ENCODE measurements at places on chromosomes 5 and 9.

- DNase-seq = no peak
Observed at GRCh38 chr9:78369639-78370219, 72.8 kb downstream of the PSAT1 start.

DNA sequence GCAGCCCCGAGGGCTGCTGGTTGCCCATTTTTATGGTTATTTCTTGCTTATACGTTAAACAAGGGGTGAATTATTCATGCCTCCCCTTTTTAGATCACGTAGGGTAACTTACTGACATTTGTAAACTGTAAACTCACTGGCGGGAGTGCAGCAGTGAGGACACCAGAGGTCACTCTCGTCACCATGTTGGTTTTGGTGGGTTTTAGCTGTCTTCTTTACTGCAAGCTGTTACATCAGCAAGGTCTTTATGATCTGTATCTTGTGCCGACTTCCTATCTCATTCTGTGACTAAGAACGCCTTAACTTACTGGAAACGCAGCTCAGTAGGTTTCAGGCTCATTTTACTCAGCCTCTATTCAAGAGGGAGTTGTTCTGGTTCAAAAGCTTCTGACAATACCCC is 155.0 kb upstream of the PRDM9 start:
- DNase-seq = no peak

- DNase-seq = no peak
Observed at GRCh38 chr5:168878135-168878745, 299.1 kb upstream of the PANK3 start.

- no peak for DNase-seq
Observed at GRCh38 chr5:101292199-101292598, 389.1 kb upstream of the ST8SIA4 start.

DNA sequence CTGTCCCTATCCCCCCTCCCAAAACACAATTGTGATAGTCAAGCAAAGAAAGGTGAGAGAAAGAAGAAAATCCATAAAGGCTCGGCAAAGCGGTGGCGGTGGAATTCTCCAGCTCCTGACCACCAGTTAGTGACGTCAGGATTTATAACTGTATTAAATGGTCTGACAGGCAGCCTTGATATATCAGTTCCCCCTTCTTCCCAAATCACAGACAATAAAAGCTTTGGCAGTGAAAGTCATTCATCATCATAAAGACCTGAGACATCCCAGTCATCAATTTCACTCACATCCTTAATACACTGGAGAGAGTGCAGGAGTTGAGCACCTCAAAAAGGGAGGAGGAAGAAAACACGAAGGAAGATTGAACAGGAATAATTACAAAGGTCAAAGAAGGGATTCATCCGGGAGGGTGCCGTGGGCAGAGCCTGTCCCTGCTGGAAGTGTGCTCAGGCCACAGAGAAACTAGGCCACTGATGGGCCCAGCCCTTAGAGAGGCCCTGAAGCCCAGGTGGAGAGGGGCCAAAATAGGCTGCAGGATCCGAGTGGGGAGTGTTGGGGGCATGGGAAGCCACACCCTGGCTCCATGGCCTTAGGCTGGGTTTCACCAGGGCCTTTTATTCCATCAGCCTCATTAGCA is 131.9 kb downstream of the PAX5 start:
- no peak for DNase-seq

DNA sequence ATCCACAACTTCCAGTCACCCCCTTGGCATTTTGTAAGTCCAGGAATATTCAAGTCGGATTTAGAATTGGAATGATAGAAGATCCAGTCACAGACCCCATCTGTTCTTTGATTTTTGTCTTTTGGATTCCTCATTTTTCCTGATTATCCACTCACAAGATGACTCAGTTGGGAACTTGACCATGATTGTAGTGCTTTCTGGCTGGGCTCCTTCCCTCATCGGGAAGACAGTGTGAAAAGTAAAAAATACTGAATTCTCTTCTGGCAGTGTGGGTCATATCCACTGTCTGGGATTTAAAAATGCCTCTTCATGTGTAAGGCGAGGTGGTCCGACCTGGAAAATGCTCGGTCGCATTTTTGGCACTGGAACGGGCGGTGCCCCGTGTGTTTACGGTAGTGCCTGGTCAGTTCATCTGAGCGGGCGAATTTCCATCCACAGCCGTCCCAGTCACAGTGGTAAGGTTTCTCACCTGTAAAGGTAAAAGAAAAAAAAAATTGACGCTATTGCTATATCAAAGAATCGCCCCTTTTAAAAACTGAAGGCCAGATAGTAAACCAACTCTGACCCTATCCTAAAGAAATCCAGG is 4.0 kb downstream of the KLF4 start:
- no peak for DNase-seq

- no peak for DNase-seq
Observed at GRCh38 chr9:117480253-117480652, 65.4 kb upstream of the ASTN2 start.

GRCh38 chr5:133052317-133053175 is 733 bp downstream of the HSPA4 start:
- no peak for DNase-seq

DNA sequence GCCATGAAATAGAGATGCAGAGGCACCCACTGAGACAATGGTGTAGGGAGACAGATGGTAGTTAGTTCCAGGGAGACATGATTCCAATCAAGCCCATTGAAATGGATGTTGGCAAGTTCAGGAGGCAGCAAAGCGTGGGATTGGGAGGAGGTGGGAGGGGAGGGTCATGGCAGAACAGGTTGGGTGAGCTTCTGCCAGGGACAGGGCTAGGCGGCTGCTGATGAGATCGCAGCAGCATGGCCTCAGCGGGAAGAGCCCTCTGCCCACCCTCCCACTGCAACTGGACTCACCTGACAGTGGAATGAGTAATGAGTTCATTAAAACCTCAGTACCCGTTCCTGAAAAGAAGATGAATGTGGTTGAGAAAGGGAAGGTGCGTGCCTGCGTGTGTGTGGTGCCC is 418.2 kb downstream of the CDK5RAP2 start:
- peak; percentile 2 for DNase-seq

DNA sequence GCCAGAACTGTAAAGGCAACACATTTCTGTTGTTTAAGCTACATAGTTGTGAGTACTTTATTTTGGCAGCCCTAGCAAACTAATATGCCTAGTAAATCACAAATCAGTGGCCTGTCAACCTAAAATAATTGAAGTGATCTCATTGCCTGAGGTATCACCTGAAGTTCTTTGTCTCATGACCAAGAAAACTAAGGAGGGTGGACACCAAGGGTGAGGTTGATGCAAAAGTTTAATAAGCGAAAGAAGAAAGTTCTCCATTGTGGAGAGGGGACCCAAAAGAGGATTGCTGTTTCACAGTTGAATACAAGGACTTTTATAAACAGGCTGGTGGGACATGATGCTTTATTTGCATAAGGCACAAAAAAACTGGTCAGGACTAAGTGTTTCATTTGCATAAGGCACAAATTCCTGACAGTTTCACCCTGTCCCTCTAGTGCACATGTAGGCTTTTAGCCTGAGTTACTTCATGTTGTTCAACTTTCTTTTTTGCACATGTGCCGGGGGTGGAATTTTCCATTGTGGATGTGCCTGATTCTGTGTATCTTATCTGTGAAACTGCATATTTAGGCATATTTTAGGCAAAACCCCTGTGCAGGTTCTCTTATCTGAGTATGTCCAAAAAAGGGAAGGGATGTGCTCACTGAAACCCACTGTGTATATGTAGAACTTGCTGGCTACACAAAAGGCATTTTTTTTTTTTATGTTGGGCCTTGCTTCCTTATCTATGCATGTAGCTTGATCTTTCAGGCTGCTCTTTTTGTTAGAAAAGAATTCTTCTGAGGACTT is 108.6 kb upstream of the RAI14 start:
- no peak for DNase-seq

- no peak for DNase-seq
Observed at GRCh38 chr5:131377785-131378325, 114.0 kb downstream of the CDC42SE2 start.

DNA sequence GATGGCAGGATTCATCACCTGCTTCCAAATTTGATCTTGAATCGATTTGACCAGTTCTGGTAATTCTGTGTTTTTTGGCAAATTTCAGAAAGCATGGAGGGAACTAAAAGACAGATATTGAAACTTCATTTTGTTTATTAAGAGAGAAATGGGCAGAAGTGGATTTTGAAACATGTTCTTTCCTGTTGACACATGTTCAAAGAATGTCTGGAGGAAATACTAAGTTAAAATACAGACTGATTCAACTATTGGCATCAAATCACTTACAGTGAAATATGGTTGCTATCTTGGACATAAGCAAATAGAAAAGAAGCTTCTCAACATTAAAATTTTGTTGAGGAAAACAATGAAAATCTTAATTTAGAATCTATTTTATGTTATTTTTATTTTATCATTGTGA is 19.3 kb upstream of the GZMK start:
- DNase-seq = no peak

- peak; percentile 69 for DNase-seq
Observed at GRCh38 chr5:17808566-17808965, 174.3 kb downstream of the TAF11L14 start.

DNA sequence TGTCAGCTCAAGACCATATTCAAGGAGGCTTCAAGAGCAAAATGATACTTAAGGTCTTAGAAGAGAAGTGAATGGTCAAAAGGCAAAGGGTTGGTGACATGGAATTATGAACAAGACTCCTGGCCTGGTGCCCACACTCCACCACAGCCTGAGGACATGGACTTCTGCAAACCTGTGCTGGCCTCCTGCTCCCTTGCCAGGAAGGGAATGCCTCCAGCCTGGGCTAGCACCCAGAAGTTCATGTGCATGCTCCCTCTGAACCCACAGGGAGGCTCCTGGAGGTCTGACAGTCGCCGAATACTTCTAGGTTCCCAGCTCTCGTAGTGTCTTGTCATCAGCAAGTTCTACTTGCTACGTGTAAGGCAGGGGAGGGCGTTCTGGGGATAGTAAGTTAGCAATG is 156.7 kb downstream of the FSTL4 start:
- no peak for DNase-seq

DNA sequence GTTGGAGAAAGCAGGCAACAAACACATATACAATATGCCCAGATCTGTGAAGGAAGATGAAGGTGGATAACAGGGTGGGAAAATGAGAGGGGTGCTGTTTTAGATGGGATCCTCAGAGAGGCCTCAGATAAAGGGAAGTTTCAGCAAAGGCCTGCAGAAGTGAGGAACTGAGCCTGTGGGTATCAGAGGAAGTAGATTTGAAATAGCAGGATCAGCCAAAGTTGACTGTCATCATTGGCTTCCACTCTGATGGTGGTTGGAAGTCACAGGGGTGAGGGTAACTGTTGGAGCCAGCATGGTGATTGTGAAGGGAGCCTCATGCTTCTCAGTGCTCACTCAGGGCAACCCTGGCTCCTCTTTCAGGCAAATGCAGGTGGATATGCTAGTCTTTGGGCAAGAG is 607.2 kb upstream of the CLINT1 start:
- DNase-seq = no peak

DNA sequence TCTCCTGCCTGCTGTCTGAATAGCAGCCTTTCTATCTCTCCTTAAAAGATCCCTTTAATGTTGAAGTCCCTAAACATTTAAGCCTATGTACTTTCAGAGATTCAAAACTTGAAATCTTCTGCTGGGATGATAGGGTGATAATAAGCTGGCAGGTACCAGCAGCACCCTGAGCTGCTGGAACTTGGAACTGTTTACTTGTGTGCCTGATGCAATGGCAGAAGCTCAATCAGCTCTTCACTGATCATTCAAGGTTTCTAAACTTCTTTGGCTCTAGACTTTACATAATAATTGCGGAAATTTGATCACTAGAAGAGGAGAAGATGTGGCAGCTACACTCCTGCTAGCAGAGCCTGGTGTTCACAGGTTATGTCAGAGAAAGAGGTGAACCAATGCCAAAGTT is 27.6 kb downstream of the MRPS27 start:
- DNase-seq = no peak

GRCh38 chr5:396531-396961 is 46.4 kb upstream of the EXOC3 start:
- no peak for DNase-seq

- no peak for DNase-seq
Observed at GRCh38 chr9:109512170-109512756, 14.2 kb upstream of the PTPN3 start.

DNA sequence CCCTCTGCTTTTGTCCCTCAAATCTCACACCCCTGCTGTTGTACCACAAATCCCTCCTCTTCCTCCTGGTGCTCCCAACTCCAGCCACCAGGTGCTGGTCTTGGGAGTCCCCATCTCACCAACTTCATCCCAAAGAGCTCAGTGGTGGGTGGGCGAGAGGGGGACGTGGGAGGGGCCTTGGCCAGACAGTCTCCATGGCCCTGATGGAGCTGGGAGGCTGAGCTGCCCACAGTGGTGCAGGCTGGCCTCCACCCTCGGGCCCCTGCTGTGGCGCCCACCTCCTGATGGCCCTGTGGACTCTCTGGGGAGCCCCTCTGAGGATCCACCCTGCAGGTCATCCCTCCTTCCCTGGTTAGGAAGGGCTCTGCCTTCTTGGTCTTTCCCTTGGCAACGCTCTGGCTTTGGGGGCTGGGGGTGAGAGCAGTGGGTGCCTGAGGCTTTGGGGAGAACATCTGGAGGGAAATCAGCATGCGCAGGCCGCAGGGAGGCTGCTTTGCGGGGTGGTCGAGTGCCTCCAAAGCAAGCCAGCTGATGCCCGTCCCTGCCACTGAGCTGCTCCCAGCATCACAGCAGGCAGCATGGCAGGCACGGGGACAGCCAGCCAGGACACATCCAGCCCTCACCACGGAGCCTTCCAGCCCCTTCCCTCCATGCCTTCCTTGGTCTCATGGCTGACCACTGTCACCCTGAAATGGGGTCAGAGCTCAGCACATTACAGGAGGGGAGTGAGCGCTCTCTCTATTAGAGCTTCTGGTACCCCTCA is 7.6 kb upstream of the FAM163B start:
- DNase-seq = no peak

DNA sequence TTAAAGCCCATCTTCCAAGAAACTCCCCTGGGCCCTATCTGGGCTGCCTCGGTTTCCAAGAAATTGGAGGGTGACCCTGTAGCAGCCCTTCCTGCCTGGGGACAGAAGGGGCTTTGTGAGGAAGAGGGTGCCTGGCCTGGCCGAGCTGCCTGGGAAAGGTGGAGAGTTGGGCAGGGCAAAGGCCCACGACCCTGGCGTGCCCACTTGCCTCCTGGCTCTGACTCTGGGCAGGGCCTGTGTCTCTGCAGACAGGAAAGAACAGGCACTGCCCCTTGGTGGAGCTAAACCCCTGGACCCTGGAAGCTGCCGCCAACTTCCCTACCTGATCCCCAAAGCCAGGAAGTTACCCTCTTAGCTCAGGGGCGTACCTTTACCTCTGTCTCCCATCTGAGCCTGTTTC is 149.3 kb downstream of the RGS3 start:
- no peak for DNase-seq

- no peak for DNase-seq
Observed at GRCh38 chr5:53613061-53613460, 52.6 kb downstream of the NDUFS4 start.

DNA sequence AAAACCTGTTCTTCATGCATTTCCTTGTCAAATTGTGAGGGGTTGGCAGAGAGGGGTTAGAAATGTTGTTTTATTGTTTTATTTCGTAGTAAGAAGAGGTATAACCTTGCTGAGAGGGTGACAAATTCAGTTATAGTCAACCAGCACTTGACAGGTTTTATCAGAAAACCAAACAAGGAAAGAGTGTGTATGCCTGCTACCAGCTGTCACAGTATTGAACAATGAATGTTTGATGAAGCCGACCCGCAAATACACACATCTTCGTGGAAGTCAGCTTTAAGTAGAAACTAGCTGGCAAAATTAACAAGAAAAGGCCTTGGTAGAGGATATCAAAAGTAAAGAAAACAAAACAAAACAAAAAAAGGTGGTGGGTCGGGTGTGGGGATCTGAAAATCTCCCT is 214.6 kb upstream of the TLE4 start:
- no peak for DNase-seq

- no peak for DNase-seq
Observed at GRCh38 chr9:68844631-68845612, 139.9 kb downstream of the PIP5K1B start.

GRCh38 chr5:95595289-95595931 is 24.5 kb upstream of the GPR150 start:
- no peak for DNase-seq
